ENCODE measurements at places on chromosomes 12 and 14. TPM values are rescaled to one million over a fixed set of nuclear protein-coding genes. Genes with fewer than 3 reads are reported as not detected.

FGF23 gene
- not detected for total RNA-seq

RNF212B gene
- total RNA-seq: not detected

WSCD2 gene
- total RNA-seq: not detected

DACT1 gene
- total RNA-seq: 1.3 TPM

NRXN3 gene
- total RNA-seq: 0.74 TPM

BICDL1 gene
- total RNA-seq: not detected

OR4E2 gene
- not detected for total RNA-seq

KERA gene
- not detected for total RNA-seq

IL26 gene
- total RNA-seq: not detected

SNW1 gene
- total RNA-seq: 50.4 TPM

POTEM gene
- not detected for total RNA-seq

HRK gene
- total RNA-seq: not detected

SLC25A21 gene
- total RNA-seq: 0.13 TPM

TRHDE gene
- total RNA-seq: 1.6 TPM

HECTD4 gene
- total RNA-seq: 19.5 TPM

SYCP3 gene
- not detected for total RNA-seq

KRT73 gene
- total RNA-seq: not detected

MANSC1 gene
- total RNA-seq: 3.2 TPM
